ENCODE measurements at places on chromosomes 1 and 21. TPM values are rescaled to one million over a fixed set of nuclear protein-coding genes. Genes with fewer than 3 reads are reported as not detected.

GRCh38 chr1:183019139-183019740, 4.0 kb upstream of the LAMC1 start:
- no peak for DNase-seq

DNA sequence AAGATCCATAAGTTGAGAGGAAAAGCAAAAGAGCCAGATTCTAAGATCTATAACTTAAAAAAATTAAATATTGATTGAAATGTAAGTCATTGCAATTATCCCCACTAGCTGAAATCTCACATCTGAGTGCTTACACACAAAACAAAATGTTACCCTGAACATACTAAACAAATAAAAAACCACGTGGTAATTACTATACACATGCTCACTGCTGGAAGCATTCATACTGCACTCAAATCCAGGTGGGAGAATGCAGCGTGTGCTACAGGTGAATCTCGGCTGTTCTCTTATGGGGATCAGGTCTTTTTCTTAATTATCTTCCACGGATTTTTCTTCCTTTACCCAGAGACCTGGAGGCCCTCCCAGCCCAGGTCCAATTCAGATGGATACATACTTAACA, 74.3 kb downstream of the SDC3 start:
- DNase-seq: no peak

GRCh38 chr1:226351709-226352108, 42.7 kb upstream of the LIN9 start:
- no peak for DNase-seq

DNA sequence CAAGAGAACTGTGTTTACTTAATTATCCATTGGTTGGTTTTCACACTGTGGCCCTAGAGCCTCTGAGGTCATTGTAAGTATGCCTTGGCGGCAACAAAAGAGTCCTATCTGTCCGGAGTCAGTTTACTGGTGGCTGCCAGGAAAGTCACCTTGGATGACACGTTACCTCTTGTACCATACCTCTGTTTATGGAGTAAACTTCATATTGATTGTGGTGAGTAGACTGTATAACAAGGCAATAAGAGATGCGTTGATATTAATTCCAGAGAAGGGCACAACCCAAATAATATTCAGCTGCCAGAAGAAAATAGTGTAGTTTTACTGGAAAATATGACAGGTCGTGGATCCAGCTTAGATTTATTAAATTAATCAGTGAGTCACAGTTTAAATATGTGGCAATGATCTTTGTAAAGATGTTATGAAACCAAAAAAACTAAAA, 20.4 kb upstream of the KIF14 start:
- no peak for DNase-seq

DNA sequence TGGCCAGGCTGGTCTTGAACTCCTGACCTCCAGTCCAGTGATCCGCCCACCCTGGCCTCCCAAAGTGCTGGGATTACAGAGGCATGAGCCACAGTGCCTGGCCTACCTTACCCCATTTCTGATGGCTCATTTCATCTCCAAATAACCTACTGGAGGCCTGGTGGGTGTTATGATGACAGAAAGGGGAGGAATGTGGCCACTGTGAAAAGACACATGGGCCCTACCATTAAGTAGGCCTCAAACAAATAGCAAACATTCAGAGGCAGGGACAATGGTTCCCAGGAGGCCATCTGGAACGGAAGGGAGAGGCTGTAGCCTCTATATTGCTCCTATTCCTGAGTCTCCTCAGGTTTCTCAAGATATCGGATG, 932 bp upstream of the FCRLA start:
- DNase-seq: no peak

DNA sequence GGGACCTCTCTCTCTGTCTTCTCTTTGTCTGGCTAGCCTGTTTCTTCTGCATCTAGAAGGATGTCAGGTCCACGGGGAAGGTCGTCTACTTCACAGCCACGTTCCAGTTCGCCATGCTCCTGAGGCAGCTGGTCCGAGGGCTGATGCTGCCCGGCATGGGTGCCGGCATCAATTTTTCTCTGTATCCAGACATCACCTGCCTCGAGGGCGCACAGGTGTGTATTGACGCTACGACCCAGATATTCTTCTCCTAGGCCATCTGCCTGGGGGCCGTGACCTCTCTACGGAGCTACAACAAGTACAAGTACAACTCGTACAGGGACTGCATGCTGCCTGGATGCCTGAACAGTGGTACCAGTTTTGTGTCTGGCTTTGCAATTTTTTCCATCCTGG, 841.6 kb upstream of the TMPRSS15 start:
- DNase-seq: no peak

GRCh38 chr1:246245541-246245940, 261.5 kb downstream of the SMYD3 start:
- DNase-seq: no peak

DNA sequence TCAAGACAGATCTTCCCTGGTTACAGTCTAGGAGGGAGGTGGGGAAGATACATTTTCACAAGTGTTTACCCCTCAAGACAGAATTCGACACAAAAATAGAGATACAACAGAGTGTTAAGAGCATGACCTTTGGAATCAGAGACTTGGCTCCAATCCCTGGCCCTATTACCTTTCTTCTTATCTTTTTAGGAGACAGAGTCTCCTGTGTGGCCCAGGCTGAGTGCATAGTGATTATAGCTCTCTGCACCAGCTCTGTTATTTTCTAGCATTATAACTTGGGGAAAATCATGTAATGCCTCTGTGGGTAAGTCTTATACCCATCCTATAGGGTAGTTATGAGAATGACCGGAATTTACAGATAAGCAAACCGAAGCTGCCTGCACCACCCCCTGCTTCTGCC, 9.8 kb downstream of the NIPAL3 start:
- DNase-seq: no peak

DNA sequence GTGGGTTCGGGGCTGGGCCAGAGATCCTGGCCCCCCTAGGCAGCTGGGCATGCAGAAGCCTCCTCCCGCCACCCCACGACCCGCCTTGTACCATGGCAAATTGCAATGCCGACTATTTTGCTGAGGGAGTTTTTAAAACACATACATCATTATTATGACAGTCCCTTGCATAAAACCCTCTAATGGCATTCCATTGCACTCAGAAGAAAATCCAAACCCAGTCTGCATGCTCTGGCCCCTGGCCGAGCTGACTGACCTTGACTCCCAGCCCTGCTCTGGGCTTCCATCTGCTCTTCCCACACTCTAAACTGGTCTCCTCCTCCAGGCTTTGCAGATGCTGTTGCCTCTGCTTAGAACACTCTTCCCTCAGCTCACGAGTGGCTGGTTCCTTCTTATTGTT, 28.0 kb downstream of the PADI2 start:
- DNase-seq: no peak

DNA sequence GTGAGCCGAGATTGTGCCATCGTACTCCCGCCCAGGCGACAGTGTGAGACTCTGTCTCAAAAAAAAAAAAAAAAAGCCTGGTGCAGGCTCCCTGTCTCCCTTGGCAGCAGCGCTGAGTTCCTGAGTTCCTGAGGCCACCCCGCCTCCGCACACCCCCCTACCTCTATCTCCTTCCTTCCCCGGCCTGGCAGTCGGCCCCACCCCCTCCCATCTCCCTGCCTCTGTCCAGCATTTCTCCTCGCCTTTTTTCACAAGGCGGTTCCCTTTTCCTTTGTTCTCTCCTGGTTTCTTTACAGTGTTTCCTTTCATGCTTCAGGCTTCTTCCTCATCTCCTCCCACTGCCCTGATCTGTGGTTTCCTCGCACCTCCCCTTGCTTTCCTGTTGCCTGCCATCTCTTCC, 2.7 kb downstream of the RORC start:
- DNase-seq: no peak

DNA sequence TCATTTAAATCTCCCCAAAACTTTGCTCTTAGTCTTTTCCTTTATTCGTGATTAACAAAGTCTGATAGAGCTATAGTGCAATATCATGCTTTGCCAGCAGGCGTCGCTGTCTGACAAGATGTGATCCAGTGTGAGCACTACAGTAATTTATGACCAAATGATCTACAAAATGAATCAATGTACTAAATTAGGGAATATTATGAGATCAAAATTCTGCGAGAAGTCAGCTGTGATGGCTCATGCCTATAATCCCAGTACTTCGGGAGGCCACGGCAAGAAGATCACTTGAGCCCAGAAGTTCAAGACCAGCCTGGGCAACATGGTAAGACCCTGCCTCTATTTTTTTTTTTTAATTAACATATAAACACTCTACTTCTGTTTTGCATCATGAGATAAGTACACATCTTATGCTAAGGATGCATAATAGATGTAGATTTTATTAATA, 3.6 kb upstream of the SPSB1 start:
- DNase-seq: no peak

DNA sequence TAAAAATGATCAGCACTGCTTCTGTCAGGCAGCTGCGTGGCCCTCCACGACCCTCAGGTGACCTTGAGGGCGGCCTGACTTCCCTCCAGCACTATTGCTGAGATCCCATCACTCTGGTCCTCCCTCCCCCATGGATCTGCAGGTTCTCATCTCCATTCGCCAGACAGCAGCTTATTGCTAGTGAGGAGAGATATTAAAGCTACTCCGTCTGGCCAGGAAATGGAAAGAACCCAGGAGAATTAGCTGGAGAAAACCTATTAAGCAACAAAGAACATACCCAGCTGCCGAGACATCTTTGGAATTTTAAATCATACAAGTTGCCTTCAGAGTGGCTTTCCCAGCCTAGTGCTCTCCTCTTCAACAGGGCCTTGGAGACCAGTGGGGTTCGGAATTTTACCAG, 25.7 kb upstream of the KCNN3 start:
- DNase-seq: no peak

- DNase-seq: no peak
Observed at GRCh38 chr1:229985613-229986010, 81.4 kb upstream of the GALNT2 start.

GRCh38 chr1:159958719-159959380, 4.8 kb upstream of the SLAMF9 start:
- DNase-seq: no peak

- peak; percentile 56 for DNase-seq
Observed at GRCh38 chr1:206911064-206911663, 10.6 kb downstream of the FCMR start.

DNA sequence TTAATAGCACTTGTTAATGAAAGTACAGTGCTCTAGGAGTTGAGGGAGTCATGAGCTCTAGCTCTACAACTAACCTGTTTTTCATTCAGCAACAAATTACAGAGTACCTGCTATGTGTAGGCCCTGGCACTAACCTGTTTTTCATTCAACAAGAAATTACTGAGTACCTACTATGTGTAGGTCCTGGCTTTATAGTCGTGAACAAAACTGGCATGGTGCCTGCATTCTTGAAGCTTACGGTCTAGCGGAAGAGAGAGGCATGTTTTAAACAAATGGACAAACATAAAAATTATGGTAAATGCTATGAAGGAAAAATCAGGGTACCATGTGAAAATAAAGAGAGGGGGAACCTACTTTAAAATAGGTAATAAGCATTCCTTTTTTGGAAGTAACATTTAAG, 2.2 kb upstream of the UBAP2L start:
- DNase-seq: no peak

- no peak for DNase-seq
Observed at GRCh38 chr1:185567440-185567839, 166.8 kb upstream of the HMCN1 start.

GRCh38 chr1:207430602-207431001, 23.5 kb upstream of the CR2 start:
- DNase-seq: no peak

GRCh38 chr1:81449786-81450185, 350.9 kb upstream of the ADGRL2 start:
- no peak for DNase-seq

- DNase-seq: no peak
Observed at GRCh38 chr21:34883491-34884271, 165.4 kb downstream of the RUNX1 start.

DNA sequence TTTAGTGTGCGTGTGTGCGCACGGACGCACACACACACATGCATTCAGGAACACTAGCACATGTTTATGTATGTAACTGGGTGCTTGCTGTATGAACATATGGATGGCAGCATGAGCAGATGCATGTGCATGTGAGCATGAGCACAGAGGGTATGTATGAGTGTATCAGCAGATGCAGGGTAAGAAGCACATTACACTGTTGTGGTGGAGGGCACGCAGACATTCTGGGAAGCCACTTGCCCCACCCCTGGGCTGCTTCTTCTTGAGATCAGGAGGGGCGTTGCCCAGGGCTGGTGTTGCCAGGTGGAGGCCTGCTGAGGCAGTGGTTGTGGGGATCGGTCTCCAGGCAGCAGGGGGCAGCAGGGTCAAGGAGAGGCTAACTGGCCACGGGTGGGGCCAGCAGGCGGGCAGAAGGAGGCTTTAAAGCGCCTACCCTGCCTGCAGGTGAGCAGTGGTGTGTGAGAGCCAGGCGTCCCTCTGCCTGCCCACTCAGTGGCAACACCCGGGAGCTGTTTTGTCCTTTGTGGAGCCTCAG, 3.9 kb upstream of the P3R3URF start:
- DNase-seq: no peak

DNA sequence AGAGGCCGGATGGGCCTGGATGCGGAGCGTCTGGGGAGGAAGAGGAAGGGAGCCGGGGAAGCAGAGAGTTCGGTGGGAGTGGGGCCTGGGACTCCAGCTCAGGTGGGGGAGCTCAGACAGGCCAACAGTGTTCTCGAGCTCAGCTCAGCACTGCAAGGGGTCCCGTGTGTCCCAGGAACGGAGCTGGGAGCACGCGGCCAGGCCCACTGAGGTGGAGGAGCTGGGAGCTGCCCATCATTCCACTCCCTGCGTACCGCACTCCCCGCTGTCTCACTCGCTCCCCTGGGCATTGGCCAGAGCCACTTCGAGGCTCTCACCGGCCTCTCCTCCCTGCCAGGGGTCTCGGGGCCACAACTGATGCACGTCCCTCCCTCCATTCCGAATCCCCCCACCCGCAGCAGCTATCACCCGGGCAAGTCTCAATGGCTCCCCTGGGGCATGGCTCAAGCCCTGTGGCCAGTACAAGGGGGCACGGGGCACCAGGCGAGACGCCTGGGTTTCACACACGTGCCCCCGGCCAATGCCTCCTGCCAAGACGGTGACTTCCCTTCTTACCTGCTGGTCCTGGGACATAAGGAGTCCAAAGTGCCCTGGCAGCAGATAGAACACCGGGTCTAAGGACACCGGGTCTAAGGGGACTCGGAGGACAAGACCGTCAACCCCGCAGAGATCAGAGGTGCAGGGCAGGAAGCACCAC, 30.3 kb upstream of the COL6A2 start:
- DNase-seq: no peak

GRCh38 chr1:183600136-183600535, 9.9 kb upstream of the NCF2 start:
- DNase-seq: no peak

The ATP13A2 gene
- 73.4 TPM for total RNA-seq

The KLHL12 gene
- total RNA-seq: 43.6 TPM

The PTGER3 gene
- total RNA-seq: 2.4 TPM

The FLG2 gene
- total RNA-seq: not detected

The CLDN14 gene
- total RNA-seq: not detected

The LIPI gene
- not detected for total RNA-seq

The TIAM1 gene
- 26.5 TPM for total RNA-seq

The A3GALT2 gene
- not detected for total RNA-seq

The KIF26B gene
- 11.4 TPM for total RNA-seq

The LAMB3 gene
- total RNA-seq: 0.82 TPM

The MFAP2 gene
- total RNA-seq: 7.3 TPM

The SIPA1L2 gene
- total RNA-seq: 34.2 TPM
